ENCODE measurements at places on chromosomes 3 and 15.

- DNase-seq, result no peak
These were observed 50.0 kb upstream of the GSK3B start for GRCh38 chr3:120144267-120144666.

DNA sequence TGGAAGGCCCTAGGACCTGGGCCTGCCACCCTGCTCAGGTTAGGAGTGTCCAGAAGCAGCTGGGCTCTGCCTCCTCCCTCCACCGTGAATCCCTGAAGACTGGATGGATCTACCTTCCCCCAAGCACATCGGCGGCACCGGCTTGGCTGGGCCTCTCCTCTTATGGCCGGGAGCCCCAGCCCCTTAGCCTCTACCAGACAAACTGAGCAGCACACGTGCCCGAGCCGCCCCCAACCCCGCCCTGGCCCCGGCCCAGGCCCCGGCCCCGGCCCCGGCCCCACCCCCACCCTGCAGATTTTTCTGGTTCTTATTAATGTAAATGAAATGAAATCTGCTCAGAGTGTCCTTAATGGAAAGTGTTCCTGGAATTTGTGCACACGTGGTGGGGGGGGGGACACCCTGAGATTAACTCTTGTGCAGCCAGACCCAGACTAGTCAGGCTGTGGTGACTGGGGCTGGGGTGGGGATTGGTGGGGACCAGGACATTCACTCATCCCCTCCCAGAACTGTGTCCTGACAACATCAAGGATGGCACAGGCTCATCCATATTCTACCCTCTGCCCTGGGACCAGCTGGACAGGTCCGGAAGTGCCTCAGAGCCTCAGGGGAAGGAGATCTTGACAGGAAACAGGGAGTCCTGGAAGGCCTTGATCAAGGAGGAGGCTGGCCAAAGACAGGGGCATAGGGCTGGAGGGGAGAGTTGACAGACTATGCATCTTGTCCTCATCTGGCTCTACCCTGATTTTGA, 30.9 kb upstream of the SEMA3F start:
- DNase-seq, result no peak

- DNase-seq, result peak; percentile 31
These were observed 213.1 kb downstream of the FGF12 start for GRCh38 chr3:192514081-192514753.

- DNase-seq, result no peak
These were observed 29.6 kb downstream of the TLNRD1 start for GRCh38 chr15:81030301-81030750.

DNA sequence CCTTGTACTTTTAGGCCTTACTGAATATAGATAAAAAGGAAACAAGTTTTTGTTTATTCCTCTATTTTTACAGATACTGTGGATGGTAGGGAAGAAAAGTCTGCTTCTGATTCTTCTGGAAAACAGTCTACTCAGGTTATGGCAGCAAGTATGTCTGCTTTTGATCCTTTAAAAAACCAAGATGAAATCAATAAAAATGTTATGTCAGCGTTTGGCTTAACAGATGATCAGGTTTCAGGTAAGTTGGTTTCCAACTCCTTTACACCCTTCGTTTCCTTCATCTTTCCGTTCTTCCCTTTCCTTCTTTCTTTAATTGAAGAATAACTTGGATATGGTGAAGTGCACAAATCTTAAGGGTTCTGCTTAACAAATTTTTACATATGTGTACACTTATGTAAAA, 23.1 kb downstream of the TFG start:
- DNase-seq, result no peak

DNA sequence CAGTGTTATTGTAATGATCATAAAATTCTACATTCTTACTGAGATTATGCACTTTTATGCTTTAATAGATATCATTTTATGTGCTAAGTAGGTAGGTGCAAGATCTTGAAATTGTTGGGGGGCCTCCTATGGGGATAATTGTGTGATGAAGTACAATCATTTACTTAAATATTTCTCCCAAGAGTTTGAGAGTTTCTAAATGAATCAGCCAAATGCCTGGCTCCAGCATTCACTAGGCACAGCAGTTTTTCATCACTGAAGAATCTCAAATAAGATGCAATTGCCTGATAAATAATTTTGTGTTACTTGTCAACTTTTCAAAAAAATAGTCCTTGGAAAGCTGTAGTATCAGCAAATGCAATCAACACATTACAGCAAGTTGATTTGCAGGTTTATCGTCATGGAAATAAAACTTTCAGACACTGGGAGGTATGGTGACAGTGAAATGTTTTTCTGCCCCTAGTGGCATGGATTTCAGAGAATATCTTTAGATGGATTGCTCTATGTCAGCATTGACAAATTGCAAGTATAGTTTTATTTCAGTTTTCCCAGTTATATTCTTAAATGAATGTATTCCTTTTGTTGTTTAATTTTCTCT, 167.1 kb downstream of the NEK11 start:
- no peak for DNase-seq

DNA sequence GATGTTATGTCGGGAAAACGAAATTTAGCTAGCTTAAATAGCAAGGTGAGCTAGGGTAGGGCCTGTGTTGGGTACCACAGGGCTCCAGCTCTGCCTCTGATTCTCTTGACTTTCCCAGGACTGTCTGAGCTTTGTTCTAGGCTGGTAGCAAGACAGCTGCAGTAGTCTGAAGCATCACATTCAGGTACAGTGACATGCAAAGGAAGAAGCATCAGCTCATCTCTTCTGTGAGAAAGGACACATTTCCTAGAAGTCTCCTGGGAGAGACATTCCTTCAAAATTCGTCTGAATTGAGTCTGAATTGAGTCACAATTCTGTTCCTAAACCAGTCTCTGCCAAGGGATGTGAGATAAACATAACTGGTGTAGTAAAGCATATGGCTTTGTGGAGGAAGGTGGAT, 8.5 kb upstream of the UBXN7 start:
- DNase-seq, result no peak

- no peak for DNase-seq
These were observed 1.2 kb upstream of the TCAIM start for GRCh38 chr3:44337248-44337785.

DNA sequence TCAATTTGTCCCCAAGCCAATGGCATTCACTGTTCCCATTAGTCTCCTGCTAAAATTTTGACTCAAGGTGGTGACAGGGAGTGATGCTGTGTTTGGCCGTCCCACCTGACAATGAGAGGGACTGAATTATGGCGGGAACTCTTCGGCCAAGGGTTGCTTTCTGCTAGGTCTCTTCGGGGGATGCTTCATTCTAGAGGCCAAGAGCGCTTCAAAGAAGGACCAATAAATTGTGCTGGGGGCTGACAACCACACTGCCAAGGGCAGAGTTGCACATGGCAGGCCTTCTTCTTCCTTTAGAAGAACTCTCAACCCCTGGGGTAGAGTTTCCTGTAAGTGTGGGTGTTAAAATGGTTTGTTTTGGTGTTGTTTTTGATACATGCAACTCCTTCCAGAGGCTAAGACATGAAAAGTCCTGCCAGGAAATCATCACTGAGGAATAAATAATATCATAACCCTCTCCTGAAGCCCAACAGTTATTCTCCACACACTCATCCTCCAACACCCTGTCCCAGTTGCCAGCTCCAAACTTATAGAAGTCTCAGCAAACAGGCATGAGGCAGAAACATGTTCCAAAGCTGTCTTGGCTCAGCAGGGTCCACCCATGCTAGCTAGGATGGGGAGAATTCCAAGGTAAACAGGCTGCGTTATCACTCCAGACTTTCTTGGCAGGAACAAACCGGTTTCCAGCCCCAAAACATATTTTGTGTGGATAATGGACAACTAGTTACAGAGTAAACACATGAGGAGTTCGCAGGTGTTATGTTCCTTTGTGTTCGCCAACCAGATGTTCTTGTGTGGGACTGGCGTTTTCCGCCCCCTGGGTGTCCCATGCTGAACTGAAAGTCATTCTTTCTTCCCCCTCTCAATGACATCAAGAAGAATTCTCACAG, 396.7 kb upstream of the RGMA start:
- DNase-seq, result no peak

DNA sequence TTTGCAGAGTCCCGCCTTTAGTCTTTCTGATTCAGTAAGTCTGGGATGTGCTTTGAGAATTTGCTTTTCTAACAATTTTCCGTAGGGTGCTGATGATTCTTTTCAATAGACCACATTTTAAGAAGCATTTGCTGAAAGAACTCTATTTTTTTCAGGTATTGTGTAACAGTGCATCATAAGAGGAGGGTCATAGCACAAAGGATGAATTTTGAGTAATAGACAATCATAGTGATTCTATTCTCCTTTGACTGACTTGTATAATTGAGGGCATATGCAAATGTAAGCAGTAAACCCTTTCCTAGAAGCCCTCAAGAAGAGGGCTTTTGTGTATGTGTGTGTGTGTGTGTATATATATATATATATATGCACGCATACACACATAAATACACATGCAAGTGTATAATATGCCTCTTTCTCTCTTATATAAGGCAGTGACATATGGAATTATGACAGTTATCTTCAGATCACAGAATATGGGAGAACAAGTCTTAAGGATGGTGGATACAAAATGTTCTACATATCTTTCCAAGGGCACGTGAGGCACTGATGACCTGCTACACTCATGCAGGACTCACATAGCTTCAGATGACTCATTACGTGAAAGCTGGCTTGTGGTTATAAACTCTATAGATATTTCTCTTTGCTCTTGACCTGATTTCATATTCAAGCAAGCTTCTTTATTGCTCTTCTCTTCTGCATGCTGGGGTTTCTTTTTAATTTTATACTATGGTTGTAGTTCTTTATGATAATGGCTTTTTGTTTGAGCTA, 6.5 kb upstream of the PLSCR1 start:
- no peak for DNase-seq

DNA sequence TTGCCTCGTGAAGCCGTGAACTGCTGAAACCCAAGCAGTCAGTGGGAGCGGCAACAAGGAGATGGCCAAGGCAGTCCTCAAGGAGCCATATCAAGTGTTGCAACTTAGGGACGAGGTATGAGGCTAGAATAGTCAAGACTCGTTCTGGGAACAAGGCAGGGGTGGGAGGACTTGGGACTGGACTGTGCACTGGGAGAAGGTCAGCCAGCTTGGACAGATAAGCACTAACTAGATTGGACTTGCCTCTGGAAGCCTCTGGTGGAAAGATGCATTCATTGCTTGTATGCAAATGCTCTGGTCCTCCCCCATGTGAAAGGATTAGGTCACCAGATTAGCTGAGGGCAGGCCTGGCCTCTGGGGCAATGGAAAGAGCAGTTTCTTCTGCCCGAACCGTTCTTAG, 123.3 kb upstream of the CTNNB1 start:
- DNase-seq, result no peak

DNA sequence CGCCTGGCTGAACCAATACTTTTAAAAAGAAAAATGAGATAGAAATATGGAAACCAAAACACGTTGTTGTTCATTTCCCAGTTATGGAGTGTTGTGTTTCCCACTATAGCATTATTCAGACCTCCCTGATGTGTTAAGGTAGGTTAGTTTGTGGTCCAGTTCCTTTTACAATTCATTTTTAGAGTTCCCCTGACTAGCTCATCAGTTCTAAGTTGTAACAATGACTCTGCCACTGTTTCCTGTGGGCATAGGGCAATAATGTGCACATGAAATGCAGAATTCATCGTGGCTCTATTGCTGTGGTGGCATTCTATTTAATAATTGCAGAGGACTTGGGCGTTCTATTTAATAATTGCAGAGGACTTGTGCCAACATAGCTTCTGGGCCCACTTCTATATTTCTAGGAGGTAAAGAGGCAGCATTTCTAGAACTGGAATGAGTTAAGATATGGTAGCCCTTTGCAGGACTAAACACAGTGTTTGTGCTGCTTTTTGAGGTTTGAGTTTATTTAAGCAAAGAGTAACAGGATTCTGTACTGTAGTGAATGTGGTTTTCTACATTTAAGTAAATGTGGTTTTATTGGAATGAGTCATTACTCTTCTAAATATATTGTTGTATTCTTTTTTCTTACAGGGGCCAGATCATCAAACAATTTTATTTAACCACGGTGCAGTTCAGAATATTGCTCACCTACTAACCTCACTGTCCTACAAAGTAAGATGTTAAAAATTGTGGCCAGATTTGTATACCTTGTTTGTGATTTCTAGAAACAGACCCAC, 47.5 kb downstream of the ARMC8 start:
- DNase-seq, result no peak

- no peak for DNase-seq
These were observed 997 bp downstream of the FYCO1 start for GRCh38 chr3:45994419-45995235.

- DNase-seq, result no peak
These were observed 14.2 kb upstream of the ST6GAL1 start for GRCh38 chr3:186915806-186916796.

GRCh38 chr3:1611824-1612223, 486.8 kb upstream of the CNTN4 start:
- no peak for DNase-seq

DNA sequence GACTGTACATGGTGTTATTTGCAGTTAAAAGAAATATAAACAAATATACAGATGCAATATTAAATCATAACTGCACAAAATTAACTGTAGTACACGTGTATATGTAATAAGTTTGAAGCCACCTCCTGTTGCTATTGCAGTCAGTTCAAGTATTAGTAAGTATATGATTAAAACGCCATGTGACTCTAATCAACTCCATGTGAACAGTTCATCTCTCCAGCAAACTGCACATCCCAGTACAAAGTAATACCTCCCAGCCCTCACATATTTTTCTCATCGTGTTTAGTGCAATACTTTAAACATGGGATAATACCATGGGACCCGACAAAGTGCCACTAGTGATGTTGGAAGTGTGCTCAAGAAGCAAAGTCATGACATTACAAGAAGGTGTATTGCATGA, 34.6 kb downstream of the PDCD10 start:
- no peak for DNase-seq

- DNase-seq, result no peak
These were observed 63.6 kb upstream of the MBNL1 start for GRCh38 chr3:152205097-152205593.

GRCh38 chr3:112231727-112232126, 62.3 kb downstream of the SLC9C1 start:
- no peak for DNase-seq

DNA sequence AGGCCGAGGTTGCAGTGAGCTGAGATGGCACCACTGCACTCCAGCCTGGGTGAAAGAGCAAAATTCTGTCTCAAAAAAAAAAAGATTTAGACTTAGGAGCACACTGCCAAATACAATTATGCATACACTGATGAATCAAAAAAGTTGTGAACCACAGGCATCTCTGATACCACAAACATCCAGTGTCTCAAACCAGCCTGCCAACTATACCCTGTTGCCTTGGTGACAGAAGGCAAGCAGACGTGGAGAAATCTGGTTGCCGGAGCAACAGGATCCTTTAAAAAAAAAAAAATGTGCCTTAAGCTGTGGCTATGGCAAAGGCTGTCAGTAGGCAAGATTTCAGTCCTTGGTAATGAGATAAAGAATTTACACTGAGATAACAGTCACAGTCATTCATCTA, 202.3 kb downstream of the NEK10 start:
- no peak for DNase-seq

DNA sequence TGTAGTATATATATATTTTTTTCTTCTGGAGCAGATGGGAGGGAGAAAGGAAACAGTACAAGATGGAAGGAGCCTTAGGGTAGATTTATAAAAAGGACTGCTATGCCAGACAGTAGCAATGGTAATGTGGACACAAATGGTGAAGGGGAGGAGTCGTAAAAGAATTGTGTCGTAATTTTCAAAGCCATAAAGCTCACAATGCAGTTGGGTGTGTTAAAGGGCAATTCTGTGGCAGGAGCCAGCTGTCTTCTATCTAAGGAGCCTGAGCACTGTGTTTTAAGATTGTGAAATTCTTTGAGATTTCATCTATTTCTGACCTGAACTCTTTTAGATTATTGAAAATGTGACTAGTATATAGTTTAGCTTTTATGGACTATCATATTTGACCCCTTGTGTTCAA, 58.9 kb downstream of the CNOT10 start:
- DNase-seq, result no peak

- DNase-seq, result no peak
These were observed 15.3 kb upstream of the PHC3 start for GRCh38 chr3:170196833-170197232.

GRCh38 chr3:4826237-4827100, 152.8 kb upstream of the BHLHE40 start:
- no peak for DNase-seq

Data from NCI-H2029 (cell line).